ENCODE measurements at places on chromosomes 16 and 17.

DNA sequence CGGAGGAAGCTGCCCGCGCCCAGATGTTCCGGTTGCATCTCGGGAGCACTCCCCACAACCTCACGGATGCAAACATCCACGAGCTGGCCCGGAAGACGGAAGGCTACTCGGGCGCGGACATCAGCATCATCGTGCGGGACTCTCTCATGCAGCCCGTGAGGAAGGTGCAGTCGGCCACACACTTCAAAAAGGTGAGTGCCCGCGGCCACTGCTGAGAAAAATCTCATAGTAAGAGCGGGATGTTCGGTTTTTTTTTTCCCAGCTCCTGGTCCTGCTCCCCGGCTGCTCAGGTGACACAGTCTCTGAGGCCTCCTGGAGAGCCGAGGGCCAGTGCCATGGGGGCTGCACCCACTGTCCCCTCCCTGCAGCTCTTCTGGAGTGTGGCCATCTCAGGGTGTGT, 9.3 kb downstream of the PDF start:
- DNase-seq, result no peak

GRCh38 chr16:8776129-8776584, 21.3 kb downstream of the TMEM186 start:
- no peak for DNase-seq

DNA sequence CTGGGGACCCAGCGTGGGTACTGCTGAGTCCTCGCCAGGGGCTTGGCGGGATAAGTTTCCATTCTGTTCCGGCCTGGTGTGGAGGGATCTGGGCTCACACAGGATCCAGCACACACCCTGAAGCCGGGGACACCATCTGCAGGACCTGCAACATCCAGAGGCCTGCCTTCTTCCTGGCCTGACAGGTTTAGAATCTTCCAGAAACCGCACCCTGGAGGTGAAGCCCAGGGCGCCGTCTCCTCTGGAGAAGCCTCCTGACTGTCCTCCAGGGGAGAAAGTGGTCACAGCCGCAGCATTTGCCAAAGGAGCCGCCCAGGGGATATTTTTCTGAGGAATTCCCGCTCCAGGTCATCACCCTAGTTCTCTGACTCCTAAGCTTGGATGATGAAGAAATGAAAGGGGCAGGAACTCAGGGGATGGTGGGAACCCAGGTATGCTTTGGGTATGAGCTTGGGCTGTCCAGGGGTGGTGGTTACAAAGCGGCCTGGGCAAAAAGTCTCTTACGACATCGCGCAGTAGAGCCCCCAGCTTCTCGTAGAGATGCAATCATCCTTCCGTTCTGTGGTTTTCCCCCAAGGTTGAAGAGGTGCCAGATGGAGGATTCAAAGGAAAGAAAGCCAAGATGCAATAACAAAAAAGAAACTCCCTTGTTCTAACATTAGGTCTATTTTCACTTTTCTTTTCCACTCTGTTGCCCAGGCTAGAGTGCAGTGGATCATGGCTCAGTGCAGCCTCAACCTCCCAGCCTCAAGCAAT, 9.1 kb upstream of the CRISPLD2 start:
- no peak for DNase-seq

- DNase-seq, result no peak
Observed at GRCh38 chr17:66165537-66166123, 26.3 kb downstream of the CEP112 start.

- no peak for DNase-seq
Observed at GRCh38 chr17:5077781-5078105, 524 bp upstream of the ZFP3 start.

- DNase-seq, result no peak
Observed at GRCh38 chr17:74619077-74619673, 4.4 kb downstream of the CD300E start.

DNA sequence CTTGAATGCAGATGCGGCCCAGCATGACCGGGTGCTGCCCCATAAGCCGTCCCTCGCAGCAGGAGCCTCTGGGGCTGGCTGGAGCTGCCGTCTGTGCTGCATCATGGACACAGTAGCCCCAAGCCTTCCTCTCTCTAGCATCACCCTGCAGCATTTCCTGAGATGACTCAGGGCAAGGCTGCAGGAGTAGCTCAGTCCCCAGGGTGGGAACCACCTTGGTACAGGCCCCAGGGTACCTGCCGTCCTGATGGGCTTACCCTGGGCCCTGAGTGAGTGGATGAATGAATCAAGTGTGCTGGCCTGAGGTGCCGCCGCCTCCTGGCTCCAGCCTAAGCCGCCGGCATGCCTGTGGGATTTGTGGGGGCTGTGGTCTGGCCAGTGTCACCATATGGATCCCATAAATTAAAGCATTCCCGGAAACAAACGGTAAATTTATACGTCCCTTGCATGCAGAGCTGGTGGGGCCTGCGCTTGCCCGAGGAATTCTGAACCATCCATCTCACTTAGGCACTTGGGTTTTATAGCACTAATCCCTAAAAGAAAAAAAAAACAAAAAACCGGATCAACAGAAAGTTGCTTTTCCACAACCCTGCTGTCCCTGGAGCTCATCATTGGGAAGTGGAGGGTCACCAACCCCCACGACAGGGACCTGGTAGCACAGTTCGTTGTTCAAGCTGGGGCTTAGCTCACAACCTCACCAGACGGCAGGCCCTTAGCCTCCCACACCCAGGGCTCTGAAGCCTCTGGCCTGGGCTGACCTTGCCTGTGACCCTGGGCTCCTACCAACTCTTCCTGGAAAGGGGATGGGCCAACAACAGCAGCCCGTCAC, 242.6 kb upstream of the CIBAR2 start:
- no peak for DNase-seq

DNA sequence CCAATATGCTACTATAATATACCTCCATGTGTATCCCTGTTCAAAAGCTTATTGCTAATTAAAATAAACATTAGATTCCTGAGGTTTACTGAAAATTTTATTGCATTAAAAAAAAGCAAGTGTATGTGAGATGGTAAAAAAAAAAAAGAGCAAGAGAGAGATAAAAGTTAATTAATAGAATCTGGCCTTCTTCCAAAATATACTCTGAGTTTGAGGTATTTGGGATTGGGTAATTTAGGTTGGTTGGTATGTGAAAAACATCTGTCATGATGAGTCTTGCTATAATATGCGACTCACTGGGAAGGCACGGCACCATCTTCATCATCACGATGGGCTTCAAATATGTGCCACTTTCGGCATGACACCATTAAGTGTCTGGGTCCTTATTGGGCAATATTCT, 711.1 kb upstream of the SOX9 start:
- DNase-seq, result no peak

DNA sequence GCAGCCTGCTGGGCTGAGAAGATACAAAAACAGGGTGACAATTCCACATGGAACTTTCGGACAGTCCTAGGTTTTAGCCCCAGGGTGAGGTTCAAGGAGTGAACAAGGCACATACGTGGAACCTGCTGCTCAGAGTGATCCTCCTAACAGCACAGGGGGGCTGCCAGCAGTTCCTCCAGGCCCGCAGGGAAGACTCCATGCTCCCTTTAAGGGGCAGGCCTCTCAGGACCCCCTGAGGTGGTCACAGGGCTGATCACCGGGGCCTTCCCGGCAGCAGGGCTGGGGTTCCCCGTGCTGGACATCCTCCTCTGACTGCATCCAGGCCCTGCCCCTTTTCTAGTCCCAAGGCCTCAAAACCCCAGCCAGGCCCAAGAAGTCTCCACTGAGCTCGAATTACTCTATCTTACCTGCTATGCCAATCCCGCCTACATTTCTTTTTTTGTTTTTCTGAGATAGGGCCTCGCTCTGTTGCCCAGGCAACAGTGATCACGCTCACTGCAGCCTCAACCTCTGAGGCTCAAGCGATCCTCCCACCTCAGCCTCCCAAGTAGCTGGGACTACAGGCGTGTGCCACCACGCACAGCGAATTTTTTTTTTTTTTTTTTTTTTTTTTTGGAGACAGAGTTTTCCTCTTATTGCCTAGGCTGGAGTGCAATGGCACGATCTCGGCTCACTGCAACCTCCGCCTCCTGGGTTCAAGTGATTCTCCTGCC, 10.4 kb downstream of the CANT1 start:
- no peak for DNase-seq

GRCh38 chr16:67926181-67926750, 5.4 kb downstream of the CTRL start:
- no peak for DNase-seq

DNA sequence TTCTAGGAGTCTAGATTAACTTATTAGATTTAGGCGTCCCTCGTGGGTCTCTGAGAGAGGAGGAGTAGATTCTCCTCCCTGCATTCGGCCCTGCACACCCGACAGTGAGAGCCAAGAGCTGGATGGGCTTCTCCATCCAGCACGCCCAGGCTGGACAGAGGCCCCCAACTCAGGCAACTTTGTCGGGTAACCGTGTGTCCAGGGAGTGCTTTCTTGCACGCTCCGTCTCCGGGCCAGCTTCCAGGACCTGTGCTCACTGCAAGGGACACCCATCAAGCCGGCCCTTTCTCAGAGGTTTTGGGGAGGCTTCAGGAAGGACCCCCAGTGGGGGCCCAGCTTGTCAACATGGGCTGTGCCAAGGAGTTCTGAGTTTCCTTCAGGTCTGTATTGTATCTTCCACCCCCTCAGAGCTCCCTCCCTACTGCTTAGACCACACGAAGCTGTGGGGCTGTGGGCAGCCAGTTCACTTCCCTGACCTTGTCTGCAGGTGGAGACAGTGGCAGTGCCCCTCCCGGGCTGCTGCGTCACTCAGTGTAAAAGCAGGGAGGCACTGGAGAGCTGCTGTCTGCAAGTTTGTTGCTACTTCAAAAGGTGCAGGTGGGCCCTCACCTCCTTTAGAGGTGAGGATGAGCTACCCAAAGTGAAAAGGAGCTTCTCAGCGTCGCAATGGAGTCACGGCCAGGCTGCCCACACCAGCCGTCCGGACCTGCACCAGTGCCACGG, 24.0 kb upstream of the C16orf78 start:
- no peak for DNase-seq

DNA sequence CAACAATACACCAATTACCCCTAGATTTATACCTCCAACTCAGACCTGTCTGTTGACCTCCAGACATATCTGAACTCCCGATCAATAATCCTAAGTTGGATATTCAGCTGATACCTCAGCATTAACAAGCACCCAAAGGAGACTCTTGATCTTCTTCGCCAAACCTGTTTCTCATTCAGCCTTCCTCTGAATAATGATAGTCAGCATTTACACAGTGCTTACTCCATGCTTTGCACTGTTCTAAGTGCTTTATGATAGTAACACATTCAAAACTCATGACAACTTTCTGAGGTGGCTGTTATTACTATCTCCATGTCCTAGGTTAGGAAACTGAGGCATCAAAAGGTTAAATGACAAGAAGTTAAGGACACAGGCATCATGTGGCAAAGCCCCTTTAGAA, 104.2 kb upstream of the SIAH1 start:
- no peak for DNase-seq

- DNase-seq, result no peak
Observed at GRCh38 chr17:2610195-2611175, 17.0 kb downstream of the PAFAH1B1 start.

- no peak for DNase-seq
Observed at GRCh38 chr17:28338056-28338768, 2.7 kb downstream of the TNFAIP1 start.

DNA sequence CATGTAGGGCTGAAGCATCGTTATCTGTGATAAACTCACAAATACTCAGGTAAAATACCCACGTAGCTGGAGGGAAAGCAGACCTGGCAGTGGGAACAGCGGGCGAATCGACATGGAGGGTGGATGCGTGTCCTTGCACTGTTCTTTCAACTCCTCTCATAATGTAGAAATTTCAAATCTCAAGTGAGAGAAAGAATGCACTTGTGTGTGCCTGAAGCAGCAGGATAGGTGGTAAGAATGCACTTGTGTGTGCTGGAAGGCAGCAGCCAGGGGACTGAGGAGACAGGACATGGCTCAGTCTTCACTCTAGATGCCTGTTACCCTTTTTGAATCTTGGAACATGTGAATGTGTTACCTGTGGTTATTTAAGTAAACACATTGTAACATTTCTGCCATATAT, 10.4 kb downstream of the IFT140 start:
- no peak for DNase-seq

DNA sequence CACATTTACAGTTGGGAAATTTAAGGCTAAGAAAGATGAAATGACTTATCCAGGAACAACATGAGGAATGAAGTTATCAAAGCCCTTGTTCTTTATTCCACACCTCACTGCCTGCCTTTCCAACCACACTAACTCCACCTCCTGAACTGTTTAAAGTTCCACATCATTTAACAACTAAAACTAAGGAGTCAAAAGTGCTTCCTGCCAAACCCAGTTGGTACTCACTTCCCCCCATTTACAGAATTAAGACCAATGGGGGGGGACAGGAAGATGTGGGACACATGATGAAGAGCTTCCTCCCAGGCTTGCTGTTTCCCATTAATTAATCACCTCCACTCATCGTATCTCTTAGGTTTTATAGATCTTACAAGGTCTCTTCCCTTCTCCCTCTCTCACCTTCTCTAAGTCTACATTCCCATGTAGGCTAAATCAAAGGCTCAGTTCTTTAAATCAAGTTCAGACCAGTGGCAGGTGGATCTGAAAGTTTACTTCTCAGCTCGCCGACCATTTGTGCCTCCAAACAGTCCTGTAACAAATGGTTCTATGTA, 19.2 kb upstream of the TMEM101 start:
- DNase-seq, result no peak

DNA sequence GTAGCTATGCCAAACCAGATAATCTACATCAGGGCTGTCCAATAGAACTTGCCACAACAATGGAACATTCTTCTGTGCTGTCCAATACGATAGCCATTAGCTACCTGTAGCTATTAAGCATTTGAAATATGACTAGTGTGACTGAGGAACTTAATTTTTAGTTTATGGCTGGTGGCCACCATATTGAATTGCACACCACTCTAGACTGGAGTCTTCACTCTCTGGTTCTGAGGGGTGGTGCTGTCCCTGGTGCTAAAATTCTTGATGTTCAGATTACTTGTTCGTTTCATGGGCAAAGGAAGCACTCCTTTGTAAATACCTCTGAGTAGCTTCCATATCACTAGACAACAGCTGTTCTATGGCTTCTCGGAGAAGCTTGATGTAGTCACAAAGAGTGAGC, 296.6 kb downstream of the NPIPA8 start:
- no peak for DNase-seq

GRCh38 chr17:78993981-78994671, 14.4 kb upstream of the LGALS3BP start:
- no peak for DNase-seq

GRCh38 chr17:40506786-40507185, 5.4 kb upstream of the TNS4 start:
- DNase-seq, result no peak

DNA sequence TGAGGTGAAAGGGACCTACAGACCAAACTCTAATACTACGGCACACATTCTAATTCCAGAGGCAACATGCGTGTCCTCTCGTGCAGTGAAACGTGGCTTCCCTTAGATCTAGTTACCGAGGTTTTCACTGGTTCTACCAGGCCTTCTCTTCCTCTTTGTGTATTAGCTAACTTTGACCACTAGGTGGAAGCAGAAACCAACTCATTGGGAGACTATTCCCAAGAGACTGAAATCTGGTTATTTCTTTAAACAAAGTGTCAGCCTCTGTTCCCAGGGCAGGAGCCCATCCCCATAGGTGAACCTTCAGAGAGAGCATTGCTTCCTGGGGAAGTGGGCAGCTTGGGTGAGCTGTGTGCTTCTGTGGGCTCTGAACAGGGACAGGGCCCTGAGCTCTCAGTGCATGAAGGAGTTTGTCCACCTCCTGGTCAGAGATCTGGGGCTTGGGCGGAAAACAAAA, 19.7 kb upstream of the RCVRN start:
- DNase-seq, result no peak

- DNase-seq, result no peak
Observed at GRCh38 chr17:47252209-47252608, 1.4 kb upstream of the ITGB3 start.

GRCh38 chr17:1733759-1734158, 8.9 kb upstream of the SERPINF2 start:
- no peak for DNase-seq

All from cortex of kidney (tissue), 1 donor.